ENCODE measurements at places on chromosomes 2 and 18. TPM values are rescaled to one million over a fixed set of nuclear protein-coding genes. Genes with fewer than 3 reads are reported as not detected.

GRCh38 chr2:224563537-224563936 lies 21.6 kb downstream of the CUL3 start:
- no peaks in the 10 kb centered on the region for H3K27me3 ChIP-seq
- H3K4me3 ChIP-seq, result no peak overlapping the region
- peak overlapping the region; percentile 47 for H3K27ac ChIP-seq
- peaks cover 39% of the 10 kb centered on the region for H3K4me1 ChIP-seq
- no peak for DNase-seq

DNA sequence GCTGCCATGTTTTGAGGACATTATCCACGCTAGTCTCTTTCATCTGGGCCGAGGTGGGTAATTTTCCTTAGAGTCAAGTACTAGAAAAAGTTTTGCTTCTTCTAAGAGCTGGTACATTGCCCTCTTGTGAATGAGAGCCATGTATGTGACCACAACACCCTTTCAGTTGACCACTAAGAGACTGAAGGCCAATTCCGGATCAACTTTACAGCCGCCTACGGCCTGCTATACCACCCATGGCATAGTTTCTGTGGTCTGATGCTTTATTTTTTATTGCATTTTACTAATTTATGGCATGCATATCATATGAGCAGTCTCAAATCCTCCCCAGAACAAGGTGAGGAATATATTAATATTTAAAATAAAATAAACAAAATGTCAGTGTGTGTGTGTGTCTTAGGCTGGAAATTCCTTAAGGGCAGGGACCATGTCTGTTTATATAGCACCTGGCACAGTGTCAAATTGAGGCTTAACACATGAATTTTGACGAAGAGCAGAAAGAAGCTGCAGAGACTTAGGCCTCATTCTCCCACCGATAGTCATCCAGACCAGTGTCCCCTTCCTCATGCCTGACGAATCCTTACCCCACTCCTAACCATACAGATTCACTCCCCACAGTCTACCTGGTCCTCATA lies 35.4 kb downstream of the PSD4 start:
- H3K36me3 ChIP-seq, result no peaks in the 10 kb centered on the region
- H3K4me1 ChIP-seq, result peaks cover 8% of the 10 kb centered on the region
- DNase-seq, result no peak
- no peak overlapping the region for H3K4me3 ChIP-seq
- no peak overlapping the region for H3K27ac ChIP-seq
- no peaks in the 10 kb centered on the region for H3K27me3 ChIP-seq

- no peaks in the 10 kb centered on the region for H3K4me1 ChIP-seq
- no peaks in the 10 kb centered on the region for H3K36me3 ChIP-seq
These were observed 125.8 kb upstream of the ZNF804A start for GRCh38 chr2:184472481-184472880.

DNA sequence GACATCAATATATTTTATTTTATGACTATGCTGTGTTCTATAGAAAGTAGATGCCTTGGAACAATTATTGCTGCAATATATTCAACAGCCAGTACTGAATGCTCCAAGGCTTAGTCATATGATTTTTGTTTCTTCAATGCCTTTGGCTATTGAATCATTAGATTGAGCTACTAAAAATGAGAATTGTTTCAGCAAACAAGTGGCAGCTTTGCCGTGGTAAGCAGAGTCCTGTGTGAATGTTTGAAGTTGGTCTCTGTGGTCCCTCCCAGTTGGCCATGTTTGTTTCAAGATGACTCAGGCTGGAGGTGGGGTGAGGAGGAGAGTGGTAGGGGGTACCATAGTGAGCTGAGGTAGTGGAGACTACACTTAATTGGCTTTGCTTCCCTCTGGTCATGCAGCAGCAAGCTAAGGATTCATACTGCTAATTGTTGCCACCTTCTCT lies 198.6 kb upstream of the EPAS1 start:
- H3K36me3 ChIP-seq, result peaks cover 13% of the 10 kb centered on the region
- H3K4me3 ChIP-seq, result no peak overlapping the region
- H3K27ac ChIP-seq, result peak overlapping the region; percentile 31
- peak; percentile 67 for DNase-seq
- H3K4me1 ChIP-seq, result peaks cover 24% of the 10 kb centered on the region

DNA sequence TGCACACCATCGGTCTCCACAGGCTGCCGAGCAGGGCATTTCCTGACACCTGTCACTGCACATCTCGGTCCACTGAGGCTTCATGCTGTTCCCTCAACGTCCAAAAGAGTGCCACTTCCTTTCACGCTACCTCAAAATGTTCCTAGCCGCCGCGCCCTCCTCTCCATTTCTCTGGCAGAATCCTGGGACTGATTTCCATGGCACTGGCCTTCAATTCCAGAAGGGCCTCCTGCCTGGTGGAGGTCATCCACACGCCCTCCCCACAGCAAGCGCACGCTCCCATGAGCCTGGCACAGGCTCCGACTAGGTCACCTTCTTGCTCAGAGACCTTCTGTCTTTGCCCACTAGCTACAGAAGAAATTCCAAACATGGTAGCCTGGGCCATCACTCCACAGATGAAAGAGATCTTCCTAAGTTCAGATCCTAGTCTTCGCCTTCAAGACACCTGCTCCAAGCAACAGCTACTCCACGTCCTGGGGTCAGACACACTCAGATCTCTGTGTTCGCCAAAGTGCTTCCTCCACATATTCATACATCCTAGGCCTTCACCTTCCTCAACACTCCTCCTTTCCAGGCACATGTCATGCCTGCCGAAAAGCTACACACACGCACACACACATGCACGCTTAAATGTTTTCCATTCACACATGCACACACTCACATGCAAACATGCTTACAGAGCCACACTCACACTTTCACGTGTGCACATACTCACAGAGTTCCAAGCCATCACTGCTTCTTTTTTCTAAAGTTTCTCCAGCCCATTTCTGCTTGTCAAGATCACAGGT lies 94.0 kb downstream of the PXDN start:
- H3K27me3 ChIP-seq, result no peaks in the 10 kb centered on the region
- H3K4me1 ChIP-seq, result no peaks in the 10 kb centered on the region
- H3K36me3 ChIP-seq, result no peaks in the 10 kb centered on the region
- DNase-seq, result no peak

DNA sequence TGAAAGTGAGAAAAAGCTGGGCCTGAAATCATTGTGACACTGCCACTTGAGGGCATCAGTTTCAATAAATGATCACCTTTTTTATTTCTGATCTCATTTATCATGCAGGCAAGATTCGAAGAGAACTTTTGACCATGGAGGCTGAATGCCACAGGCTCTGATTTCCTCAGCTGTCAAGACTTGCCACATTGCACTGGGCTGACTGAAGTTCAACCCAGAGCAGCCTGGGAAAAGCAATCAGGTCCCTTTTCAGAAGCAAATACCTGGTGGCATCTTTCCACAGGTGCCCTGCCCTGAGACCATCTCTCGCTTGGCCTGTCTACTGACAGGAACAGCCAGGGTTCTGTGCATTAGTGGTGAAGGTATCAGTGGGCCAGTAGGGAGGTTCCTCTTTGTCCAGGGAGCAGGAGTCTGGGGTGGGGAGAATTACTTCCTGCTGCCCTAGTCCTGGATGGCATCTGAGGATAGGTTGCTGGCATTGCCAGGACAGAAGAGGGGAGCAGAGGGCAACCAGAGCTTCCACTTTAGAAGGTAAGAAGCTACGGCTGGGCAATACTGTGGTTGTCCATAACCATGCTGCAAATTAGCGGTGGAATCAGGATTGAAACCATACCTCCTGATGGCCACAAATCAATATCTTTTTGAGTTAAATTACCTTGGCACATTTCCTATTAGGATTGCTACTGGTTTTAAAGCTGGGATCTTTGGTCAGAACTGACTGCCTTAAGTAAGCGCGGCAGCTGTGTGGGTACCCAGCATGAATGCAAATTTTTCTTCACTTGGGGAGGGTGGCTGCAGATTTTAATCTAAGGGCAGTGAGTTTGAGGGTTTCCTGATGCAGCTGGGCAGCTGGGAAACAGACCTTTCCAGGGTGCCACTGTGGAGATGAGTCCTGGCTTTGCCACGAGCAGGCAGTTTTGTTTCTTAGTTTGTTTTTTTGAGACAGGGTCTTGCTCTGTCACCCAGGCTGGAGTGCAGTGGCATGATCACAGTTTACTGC lies 394.5 kb downstream of the ALK start:
- no peak for DNase-seq
- H3K4me1 ChIP-seq, result peaks cover 6% of the 10 kb centered on the region
- H3K27ac ChIP-seq, result no peak overlapping the region
- H3K36me3 ChIP-seq, result no peaks in the 10 kb centered on the region
- H3K4me3 ChIP-seq, result no peak overlapping the region
- H3K27me3 ChIP-seq, result peaks cover 21% of the 10 kb centered on the region

DNA sequence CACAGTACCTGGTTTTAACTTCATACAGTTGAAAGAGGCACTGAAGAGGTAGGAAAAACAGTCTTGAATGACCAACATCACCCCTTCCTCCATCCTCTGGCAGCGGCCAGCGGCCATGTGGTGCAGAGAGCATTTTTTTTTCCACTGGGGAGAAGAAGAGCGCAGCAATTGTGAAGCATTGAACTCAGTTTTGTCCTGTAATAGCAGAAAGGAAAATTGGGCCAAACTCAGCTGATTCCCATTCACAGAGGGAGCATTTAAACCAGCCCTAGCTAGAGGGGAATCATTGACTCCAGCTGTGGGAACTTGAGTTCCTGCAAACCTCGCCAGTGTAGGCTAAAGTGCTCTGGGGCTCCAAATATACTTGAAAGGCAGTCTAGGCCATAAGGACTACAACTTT lies 316.6 kb upstream of the CHST9 start:
- H3K4me3 ChIP-seq, result no peak overlapping the region
- no peak overlapping the region for H3K27ac ChIP-seq
- no peaks in the 10 kb centered on the region for H3K4me1 ChIP-seq
- H3K36me3 ChIP-seq, result no peaks in the 10 kb centered on the region
- DNase-seq, result no peak

- H3K4me3 ChIP-seq, result peak overlapping the region; percentile 68
- H3K27ac ChIP-seq, result peak overlapping the region; percentile 20
- peak; percentile 21 for DNase-seq
- H3K36me3 ChIP-seq, result peaks cover 3% of the 10 kb centered on the region
- H3K27me3 ChIP-seq, result no peaks in the 10 kb centered on the region
These were observed 245.7 kb downstream of the TNS1 start for GRCh38 chr2:217757108-217757463.

GRCh38 chr2:18922276-18922675 lies 332.9 kb upstream of the NT5C1B start:
- H3K4me3 ChIP-seq, result no peak overlapping the region
- no peaks in the 10 kb centered on the region for H3K4me1 ChIP-seq
- H3K36me3 ChIP-seq, result peaks cover 2% of the 10 kb centered on the region
- no peak overlapping the region for H3K27ac ChIP-seq

STAM2 gene
- total RNA-seq, result 17.1 TPM

CBLN2 gene
- total RNA-seq, result not detected

KRTCAP3 gene
- 13.4 TPM for total RNA-seq

CAVIN2 gene
- not detected for total RNA-seq

All from activated T-cell treated with anti-CD3 and anti-CD28 coated beads, Interleukin-2, amount 50 U/mL, for 72 hours (primary cell).